ENCODE measurements at places on chromosomes 6 and 20. TPM values are rescaled to one million over a fixed set of nuclear protein-coding genes. Genes with fewer than 3 reads are reported as not detected.

DNA sequence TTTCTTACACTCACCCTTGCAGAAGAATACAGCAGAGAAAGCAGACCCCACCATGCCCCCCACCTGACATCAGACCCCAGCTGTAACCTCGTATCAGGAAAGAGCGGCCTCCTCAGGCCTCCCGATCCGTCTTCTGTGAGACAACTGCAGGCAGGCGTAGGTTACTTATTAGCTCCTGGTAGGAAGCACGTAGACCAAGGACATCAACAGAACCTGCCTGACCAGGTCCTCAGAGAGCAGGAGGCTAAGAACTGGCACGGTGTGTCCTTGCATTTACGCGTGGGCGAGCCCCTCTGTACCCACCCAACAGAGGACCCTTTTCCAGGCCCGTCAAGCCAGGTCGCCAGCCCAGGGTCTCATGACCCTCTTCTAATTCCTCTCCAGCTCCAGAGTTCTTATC is 51.0 kb downstream of the ABHD12 start:
- DNase-seq: no peak

- DNase-seq: no peak
Observed at GRCh38 chr20:4886771-4887527, 114.4 kb downstream of the SLC23A2 start.

DNA sequence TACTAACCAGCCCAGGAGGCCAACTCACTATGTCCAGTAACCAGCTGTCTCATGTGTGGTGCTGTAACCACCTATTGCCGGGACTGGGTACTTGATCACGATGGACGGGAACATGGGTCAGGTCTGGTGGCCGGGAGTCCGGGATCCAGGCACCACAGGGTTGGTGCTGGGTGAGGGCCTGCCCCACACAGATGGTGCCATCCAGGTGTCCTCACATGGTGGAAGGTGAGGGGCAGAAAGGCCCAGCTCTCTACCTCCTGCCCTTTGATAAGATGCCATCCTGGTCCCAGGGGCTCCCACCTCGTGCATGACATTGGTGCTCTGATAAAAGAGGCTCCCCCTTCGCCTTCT is 116.3 kb downstream of the TAF4 start:
- no peak for DNase-seq

GRCh38 chr6:140041056-140041455 is 666.6 kb upstream of the CITED2 start:
- DNase-seq: no peak

DNA sequence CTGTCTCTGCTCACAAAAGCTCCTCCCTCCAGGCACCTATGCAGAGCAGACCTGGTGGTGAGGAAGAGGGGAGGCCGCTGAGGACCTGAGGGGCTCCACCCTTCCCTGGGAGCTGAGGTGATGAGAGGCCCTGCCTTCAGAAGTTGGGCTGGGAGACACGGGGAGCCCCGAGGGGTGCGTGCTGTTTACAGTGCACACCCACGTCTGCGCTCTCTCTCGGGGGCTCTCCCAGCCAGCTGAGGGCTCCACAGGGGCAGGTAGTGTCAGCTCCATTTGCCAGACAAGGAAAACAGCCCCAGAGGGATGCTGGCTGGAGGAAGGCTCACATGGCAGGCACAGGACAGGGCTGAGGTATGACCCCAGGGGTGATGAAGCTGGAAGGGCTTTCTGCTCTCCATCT is 13.5 kb upstream of the NOL4L start:
- no peak for DNase-seq

DNA sequence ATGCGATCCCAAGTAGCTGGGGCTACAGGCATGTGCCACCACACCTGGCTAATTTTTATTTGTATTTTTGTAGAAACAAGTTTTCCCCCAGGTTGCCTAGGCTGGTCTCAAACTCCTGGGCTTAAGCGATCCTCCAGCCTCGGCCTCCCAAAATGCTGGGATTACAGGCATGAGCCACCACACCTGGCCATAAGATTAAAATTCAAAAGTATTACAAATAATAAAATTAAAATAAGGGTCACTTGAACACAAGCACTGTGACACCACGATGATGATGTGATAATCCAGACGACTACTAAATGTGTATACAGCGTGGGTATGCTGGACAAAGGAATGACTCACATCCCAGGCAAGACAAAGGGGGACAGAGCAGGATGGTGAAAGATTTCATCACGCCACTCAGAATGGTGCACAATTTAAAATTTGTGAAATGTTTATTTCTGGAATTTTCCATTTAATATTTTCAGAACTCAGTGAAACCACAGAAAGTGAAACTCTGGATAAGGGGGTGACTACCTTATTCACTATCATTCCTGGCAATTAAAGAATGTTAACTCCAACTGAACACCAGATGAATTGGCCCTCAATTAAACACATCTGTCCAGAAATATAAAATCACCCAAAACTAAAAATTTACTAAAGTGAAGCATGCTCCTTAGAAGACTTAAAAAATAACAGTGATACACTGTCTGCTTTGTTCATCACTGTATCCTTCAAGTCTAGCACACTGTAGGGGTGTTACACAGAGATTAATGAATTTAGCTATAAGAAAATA is 13.1 kb downstream of the B4GALT5 start:
- no peak for DNase-seq

DNA sequence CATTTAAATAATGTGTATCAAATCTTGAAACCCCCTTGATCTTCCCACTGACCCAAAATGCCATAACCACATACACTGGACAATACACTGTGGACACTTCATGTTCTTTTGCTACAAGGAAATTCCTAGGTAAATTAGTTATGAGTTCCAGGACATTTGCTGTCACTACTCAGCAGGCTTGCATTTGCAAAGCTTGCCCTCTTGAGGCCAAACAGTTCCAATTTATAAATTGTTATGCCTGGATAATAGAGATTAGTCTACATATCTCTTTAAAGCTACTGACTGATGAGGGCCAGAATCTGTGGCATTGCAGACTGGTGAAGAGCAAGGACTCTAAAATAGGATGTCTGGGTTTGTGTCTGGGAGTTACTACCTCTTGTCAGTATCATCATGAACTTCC is 17.4 kb upstream of the RAB32 start:
- DNase-seq: peak; percentile 44

MDFI gene
- total RNA-seq: 0.21 TPM

BMP6 gene
- 0.05 TPM for total RNA-seq

All from SK-MEL-5 (cell line).